Transverse colon (tissue), 4 donors: ENCODE measurements at places on chromosomes 3 and 15.
A peak's percentile ranks its signal among the peaks of the same experiment; 100 is the strongest.

GRCh38 chr3:31425401-31425800, 107.3 kb upstream of the STT3B start:
- no peak for DNase-seq

- DNase-seq = no peak
Measured at GRCh38 chr15:75192307-75192706, 9.4 kb upstream of the C15orf39 start.

- DNase-seq = no peak
Measured at GRCh38 chr3:159600291-159600690, 388.3 kb upstream of the IL12A start.

GRCh38 chr3:99760629-99761028, 57.0 kb upstream of the CMSS1 start:
- no peak for DNase-seq

GRCh38 chr3:190539526-190539925, 25.6 kb downstream of the IL1RAP start:
- DNase-seq = no peak

- DNase-seq = no peak
Measured at GRCh38 chr15:87877114-87877810, 379.3 kb downstream of the NTRK3 start.

- no peak for DNase-seq
Measured at GRCh38 chr3:10770981-10771380, 45.0 kb upstream of the SLC6A11 start.

DNA sequence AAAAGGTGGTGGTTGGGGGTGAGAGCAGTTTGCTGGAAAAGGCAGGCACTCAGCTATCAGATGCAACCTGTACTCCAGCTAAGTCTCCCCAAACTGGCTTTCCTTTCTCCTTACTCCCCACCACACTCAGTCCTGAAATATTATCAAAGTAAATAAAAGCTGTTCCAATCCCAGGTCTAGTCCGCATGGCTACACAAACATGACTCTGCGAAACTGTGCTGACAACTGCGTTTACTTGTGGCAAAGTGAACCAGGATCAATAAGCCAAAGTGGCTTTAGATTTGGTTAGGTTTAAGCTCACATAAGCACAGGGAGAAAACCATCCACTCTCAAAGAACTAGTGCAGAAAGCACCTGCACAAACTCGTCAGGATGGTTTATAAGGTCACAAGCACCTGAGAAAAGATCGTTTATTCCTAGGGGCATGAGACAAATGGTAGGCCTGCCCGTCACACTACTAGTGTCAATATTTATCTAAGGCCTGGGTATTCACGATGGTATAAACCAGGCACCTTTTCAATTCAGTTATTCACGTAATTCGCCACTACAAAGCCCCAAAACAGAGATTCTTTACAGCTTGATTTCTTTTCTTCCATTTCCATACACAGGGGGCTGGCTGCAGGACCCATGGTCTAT, 25.3 kb downstream of the LRIG1 start:
- DNase-seq = no peak

DNA sequence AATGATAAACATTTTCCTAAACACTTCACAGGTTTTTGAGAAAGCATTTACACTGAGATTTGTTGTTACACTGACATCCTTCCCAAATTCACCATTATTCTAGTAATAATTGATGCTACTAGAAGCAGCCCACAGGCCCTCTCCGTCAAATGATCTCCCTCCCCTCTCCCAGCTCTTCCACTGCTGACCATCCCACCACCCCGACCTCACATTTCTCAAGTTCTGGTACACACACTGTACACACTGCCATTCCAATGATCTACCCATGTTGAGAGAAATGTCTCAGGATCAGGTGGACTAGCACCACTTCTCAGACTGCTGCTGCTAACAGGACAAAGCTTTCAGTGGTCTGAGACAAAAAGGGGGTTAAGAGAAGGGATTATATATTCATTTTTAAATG, 3.5 kb downstream of the TBC1D5 start:
- no peak for DNase-seq

DNA sequence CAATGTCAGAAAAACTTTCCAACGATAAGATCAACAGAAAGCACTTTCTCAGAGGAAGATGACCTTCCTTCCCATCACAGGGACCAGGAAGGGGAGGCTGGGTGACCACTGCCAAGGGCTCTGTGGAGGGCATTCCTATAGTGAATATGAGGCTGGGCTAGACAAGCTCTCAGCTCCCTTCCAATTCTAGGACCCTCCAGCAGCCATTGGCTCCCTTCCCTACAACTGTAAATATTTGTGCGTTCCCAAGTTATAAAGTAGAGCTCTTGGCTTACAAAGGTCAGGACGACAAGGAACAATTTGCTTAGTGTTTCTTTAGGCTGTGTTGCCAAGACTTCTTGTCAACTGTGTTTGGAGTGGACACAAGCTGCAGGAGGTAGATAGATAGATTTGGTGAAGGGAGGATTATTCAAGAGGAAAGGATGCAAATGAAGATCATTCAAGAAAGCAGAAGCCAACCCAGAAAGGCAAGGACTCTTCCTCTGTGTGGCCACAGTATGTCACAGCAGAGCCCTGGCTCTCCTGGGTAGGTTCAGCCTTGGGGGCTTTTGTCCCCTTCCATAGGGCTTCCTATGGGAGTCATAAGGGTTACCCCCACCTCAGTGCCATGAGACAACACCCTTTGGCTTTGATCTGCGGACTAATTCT, 223.6 kb upstream of the TLE3 start:
- DNase-seq = no peak

DNA sequence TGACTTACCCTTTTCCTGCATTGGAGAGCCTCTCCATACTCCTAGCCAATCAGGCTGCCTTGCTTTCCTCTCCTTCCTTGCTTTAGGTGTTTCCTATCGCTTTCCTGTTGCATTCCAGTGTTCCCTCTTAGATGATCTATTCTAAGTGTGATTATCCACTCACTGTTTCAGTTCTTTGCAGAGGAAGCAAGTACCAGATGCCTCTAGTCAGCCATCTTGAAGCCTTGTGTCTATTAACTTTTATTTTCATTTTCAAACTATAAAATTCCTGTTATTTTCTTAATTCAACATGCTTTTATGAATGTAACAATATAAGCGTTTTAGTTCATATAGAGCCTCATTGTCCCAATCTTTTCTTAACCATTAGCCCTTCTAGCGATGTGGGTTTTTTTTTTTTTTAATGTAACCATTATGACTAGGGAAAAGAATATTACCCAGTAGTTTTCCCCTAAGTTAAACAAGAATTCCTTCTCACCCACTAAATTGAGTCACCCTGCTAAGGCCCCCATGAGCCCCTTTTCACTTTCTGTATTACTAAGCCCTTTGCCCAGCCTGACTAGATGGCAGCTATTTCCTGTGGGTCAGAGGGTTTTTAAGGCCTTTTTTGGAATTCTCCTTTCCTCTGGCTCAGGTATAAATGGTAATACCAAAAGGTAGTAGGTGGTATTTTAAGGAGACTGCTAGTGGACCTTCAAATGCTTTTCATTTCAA, 229.4 kb upstream of the CTNNB1 start:
- no peak for DNase-seq

- no peak for DNase-seq
Measured at GRCh38 chr15:79629687-79630086, 197.6 kb downstream of the MINAR1 start.

DNA sequence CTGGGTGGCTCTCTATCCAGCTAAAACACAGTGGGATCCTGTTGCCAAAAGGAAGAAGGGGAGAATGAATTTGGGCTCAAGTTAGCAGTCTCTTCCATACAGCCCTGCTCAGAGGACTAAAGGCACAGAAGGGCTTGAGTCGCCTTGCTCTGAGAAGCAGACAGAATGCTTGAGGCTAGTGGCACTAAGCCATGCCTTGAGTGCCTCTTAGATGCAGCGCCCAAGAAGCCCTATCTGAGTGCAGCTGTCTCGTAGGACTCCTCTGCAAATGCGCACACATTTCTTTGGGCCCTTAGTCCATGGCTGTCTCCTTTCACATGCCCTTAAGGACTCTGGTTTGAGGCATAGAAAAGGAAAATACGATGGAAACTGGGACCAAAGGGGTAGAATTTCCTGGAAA, 211.3 kb upstream of the CHRM5 start:
- no peak for DNase-seq

DNA sequence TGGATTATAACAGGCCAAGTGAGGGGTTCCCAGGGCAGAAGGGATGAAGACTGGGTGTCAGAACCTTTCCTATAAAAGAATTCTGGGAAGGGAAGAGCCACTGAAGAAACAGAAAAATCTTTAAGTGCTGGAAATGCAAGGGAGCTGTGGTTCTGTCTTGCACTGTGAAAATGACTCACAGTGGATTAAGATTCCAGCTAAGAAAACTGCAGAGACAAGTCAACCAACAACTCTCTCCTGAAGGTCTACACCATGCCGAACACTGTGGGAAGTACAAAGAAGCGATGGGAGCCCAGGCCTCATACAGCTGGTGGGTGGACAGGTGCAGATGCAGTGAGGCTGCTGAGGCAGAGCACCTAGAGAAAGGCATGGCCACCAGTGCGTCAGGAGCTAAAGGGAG, 27.7 kb downstream of the ZDHHC3 start:
- DNase-seq = no peak

GRCh38 chr15:72182673-72183072, 14.9 kb downstream of the GRAMD2A start:
- no peak for DNase-seq

GRCh38 chr3:18870074-18870640, 278.2 kb upstream of the KCNH8 start:
- DNase-seq = no peak

GRCh38 chr15:80177156-80177555, 24.4 kb downstream of the FAH start:
- no peak for DNase-seq

GRCh38 chr15:58269455-58270414, 131.6 kb downstream of the AQP9 start:
- DNase-seq = peak; percentile 24

DNA sequence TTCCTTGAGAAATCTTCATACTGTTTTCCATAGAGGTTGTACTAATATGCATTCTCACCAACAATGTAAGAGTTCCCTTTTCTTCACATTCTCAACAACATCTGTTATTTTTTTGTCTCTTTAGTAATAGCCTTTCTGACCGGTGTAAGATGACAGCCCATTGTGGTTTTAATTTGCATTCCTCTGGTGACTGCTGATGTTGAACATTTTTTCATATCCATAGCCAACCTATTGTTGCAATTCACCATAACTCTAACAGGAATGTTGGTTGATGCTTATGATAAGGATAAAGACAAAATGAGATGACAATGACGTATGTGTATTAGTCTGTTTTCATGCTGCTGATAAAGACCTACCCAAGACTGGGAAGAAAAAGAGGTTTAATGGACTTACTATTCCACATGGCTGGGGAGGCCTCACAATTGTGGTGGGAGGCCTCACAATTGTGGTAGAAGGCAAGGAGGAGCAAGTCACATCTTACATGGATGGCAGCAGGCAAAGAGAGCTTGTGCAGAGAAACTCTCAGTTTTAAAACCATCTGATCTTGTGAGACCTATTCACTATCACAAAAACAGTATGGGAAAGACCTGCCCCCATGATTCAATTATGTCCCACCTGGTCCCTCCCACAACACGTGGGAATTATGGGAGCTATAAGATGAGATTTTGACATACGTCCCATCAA, 37.6 kb upstream of the RHCG start:
- DNase-seq = no peak

DNA sequence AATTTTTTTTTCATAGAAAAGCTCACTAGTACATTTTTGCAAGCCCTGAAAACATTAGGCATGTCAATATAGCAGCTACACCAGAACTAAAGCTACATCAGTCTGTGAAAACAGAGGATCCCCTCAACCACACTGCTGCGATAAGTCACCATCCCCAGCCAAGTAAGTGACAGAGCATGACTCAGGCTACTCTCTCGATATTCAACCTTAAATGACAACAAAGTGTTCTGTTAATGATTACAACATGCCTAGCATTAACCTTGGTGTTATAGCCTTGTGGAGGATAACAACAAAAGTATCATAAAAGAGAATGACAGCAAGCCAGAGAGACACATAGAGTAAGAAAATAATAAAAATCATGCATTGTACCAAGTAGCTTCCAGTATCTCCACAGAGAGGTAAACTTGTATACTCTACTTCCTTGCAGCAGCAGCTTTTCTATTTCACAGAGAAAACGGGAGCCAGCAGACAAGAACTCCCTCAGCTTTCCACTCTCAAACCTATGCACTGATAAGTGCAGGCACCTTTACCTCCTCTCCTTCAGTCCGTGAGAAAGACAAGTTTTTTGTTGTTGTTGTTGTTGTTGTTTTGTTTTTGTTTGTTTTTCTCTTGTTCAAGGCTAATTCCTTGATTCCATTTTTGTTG, 76.6 kb downstream of the GBE1 start:
- DNase-seq = no peak

- DNase-seq = no peak
Measured at GRCh38 chr3:132573797-132574211, 23.3 kb upstream of the ACKR4 start.
